ENCODE measurements at places on chromosomes 6 and 20. TPM values are rescaled to one million over a fixed set of nuclear protein-coding genes. Genes with fewer than 3 reads are reported as not detected.

DCDC2 gene
- 4.2 TPM for total RNA-seq

DZANK1 gene
- 4.4 TPM for total RNA-seq

TNF gene
- not detected for total RNA-seq

DNA sequence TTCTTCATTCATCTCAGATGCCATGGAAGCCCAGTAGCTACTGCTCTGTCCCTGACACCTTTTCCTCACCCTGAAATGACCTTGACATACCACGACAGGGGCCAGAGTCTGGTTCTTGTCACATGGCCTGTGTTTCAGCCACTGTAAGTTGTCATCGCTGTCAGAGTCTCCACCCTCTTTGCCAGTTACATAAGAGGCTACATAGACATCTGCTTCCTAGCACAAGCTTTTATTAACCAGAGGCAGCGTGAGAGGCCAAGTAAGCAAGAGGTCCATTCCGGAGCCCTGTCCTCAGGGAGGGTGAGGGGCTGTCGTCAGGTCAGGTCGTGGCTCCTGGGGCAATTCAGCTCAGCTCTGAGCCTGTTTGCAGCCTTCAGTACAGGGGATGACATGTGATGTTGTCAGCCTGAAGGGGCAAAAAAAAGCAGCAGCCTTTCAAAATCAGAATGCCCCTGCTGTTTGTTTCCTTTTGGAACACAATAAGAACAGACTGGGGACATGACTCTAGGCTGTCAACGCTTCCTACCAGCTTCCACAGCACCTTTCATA is 146.3 kb downstream of the MTFR2 start:
- no peak overlapping the region for H3K4me3 ChIP-seq
- DNase-seq: peak; percentile 31
- H3K27ac ChIP-seq: no peak overlapping the region
- H3K4me1 ChIP-seq: no peaks in the 10 kb centered on the region
- no peaks in the 10 kb centered on the region for H3K27me3 ChIP-seq

GRCh38 chr6:163735076-163735475 is 320.6 kb downstream of the QKI start:
- no peak for DNase-seq
- H3K27me3 ChIP-seq: peaks cover 93% of the 10 kb centered on the region
- no peaks in the 10 kb centered on the region for H3K36me3 ChIP-seq
- H3K27ac ChIP-seq: no peak overlapping the region

DNA sequence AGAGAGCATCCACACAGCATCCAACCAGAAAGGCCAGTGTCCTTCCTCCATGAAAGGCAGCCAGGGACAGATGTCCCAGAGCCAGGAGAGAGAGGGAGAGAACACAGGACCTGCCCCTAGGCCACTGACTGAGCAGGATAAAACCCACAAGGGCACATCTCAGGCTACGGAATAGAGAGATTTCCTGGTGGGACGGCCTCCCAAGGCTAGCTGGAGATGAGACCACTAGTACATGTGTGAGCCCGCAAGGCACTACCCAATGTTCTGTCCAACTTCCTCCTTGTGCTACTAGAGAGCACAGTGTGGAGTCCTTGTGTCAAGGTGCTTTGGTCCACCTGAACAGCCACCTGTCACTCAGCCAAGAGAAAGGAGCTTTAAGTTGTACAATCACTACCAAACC is 44.2 kb downstream of the PLCG1 start:
- DNase-seq: no peak
- H3K4me3 ChIP-seq: no peak overlapping the region
- H3K4me1 ChIP-seq: peaks cover 11% of the 10 kb centered on the region
- H3K36me3 ChIP-seq: no peaks in the 10 kb centered on the region
- no peak overlapping the region for H3K27ac ChIP-seq
- H3K27me3 ChIP-seq: no peaks in the 10 kb centered on the region

DNA sequence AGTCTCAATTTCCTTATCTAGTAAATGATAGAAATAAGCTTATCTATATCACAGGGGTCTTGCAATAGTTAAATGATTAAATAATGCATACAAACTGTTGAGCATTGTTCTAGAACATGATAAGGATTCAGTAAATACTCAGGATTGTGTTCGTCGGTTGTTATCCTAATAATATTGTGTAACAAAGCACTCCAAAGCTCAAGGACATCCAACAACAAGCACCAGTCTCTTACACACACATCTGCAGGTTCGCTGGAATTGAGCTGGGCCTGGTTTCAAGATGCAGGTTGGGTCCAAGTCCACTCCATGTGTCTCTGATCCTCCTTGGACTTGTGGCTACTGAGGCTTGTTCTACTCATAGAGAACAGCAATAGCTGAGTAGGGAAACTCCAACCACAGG is 74.1 kb upstream of the MC3R start:
- no peaks in the 10 kb centered on the region for H3K36me3 ChIP-seq
- H3K4me1 ChIP-seq: no peaks in the 10 kb centered on the region
- no peak overlapping the region for H3K27ac ChIP-seq
- no peak overlapping the region for H3K4me3 ChIP-seq

DNA sequence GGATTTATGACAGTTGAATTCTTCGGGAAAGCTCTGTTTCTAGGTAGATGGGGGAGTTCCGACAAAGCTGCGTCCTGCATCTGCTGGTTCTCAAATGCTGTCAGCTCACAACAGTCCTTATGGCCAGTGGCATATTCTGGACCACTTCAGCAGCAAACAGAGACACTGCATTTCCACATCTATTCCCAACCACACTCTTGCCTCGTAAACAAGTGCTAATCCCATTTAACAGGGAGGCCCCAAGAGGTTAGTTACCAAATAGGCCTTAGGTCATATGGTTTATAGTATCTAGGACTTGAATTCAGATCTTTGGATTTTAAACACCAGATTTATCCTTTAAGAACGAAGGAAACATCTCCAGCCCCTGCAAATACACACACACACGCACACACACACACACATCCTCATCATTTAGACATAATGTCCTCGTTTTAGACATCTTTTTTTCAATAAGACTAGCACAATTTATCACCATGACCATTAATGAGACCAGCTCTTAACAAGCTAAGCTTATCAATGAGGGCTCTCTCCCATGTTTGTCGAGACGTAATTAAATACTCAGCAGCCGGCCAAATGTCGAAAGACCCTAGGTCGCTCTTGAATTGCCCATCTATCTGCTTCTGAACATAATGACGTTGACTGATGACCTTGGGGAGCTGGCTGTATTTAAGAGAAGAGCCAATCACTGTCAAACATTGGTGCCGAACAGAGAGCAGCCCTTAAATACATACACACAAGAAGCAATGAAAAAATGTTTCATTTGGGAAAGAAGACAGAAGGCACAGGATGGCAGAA is 84.5 kb downstream of the PSMG4 start:
- no peaks in the 10 kb centered on the region for H3K27me3 ChIP-seq
- no peaks in the 10 kb centered on the region for H3K36me3 ChIP-seq
- H3K27ac ChIP-seq: no peak overlapping the region
- H3K4me3 ChIP-seq: no peak overlapping the region

DNA sequence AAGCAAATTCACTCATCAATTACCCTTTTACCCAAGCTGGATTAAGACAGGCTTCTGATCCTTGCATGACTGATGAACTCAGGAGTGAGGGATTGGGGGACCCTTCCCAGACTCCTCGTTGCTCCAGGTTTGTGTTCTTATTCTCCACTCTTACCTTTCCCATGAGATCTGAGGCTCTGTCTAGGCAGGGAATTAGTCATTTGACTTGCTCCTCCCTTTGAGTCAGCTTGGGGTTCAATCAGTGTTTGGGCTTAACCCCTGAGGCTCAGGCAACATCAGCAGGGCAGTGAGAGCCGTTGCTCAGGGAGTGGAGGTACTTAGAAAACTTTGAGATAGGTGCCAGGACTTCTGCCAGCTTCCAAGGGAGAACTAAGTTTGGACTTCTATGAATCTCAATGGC is 20.7 kb upstream of the TOX2 start:
- no peaks in the 10 kb centered on the region for H3K36me3 ChIP-seq
- no peaks in the 10 kb centered on the region for H3K27me3 ChIP-seq
- no peak overlapping the region for H3K27ac ChIP-seq
- H3K4me3 ChIP-seq: no peak overlapping the region

DNA sequence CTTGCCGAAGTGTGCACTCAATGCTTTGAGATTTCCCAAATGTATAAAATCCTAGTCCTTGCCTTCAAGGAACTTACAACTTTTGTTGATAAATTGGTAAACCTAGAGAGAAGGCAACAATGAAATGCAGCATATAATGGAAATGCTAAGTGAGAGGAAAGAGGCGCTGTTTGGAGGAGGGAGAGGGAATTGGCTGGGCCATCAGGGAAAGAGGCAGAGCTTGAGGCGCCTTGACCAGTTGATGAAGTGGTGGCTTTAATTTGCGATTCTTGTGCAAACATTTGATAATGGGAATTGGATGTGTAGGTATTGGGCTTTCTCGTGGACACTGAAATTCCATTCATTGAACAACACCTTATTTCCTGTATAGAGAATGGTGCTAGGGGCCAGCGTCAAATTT is 1.9 kb upstream of the CDYL start:
- H3K4me1 ChIP-seq: no peaks in the 10 kb centered on the region
- H3K4me3 ChIP-seq: no peak overlapping the region
- no peak for DNase-seq
- H3K27me3 ChIP-seq: no peaks in the 10 kb centered on the region

- no peak overlapping the region for H3K27ac ChIP-seq
- H3K4me1 ChIP-seq: peaks cover 25% of the 10 kb centered on the region
- no peak overlapping the region for H3K4me3 ChIP-seq
Observed at GRCh38 chr6:53311586-53311935, 37.2 kb downstream of the ELOVL5 start.

DNA sequence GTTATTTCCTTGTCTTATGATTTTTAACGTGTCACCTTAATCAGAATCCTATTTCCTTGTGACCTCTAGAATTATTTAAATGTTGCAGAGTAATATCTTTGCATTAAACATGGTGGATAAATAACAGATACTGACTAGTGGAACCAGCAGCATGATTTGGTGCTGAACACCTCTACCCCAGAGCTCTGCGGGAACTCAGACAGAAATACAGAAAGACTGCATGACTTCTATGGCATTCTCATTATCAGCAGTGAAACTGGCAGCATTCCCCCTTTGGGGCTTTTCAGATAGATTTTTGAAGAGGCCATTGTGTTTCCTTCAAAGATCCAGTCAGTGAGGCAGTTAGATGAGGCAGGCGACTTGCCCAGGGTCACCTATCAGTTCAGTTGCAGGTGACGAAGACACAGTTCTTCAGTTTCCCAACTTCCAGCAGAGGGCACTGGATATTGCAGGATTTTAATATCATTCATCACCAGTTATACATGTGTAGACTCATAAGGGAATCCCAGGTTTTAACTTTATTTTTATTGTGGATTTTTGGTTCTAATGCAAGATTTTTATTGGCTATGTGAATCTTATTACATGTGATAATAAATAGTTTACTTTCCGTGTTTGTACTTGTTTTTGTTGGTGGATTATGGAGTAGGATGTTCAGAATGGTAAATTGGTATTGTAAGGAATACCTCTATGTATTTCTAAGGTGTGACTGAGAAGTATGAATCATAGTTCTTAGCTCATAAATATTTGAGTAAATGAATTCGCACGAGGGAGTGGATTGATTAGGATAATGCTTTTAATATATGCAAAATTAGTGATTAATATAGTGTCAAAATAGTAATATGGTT is 81.3 kb downstream of the AFDN start:
- no peak overlapping the region for H3K4me3 ChIP-seq
- H3K36me3 ChIP-seq: peaks cover 14% of the 10 kb centered on the region
- no peak overlapping the region for H3K27ac ChIP-seq
- H3K27me3 ChIP-seq: no peaks in the 10 kb centered on the region

DNA sequence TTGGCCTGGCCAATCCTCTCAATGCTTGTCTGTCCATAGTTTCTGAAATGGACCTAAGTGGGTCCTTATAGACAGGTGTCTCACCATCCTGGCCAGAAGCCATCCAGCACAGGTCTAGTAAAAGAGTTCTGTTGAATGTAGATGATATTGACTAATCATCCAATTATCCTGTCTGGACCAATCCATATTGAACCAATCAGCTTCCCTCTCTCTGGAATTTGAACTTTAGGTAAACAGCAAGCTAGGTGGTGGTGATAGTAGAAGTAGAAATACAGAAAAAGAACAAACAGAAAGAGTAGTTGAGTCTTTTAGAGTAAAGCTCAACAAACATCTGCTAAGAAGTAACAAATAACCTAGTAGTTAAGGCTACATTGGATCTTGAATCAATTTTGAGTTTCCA is 9.5 kb upstream of the PNRC1 start:
- H3K4me1 ChIP-seq: no peaks in the 10 kb centered on the region
- no peak overlapping the region for H3K4me3 ChIP-seq
- H3K36me3 ChIP-seq: no peaks in the 10 kb centered on the region
- H3K27ac ChIP-seq: no peak overlapping the region
- no peaks in the 10 kb centered on the region for H3K27me3 ChIP-seq
- no peak for DNase-seq

DNA sequence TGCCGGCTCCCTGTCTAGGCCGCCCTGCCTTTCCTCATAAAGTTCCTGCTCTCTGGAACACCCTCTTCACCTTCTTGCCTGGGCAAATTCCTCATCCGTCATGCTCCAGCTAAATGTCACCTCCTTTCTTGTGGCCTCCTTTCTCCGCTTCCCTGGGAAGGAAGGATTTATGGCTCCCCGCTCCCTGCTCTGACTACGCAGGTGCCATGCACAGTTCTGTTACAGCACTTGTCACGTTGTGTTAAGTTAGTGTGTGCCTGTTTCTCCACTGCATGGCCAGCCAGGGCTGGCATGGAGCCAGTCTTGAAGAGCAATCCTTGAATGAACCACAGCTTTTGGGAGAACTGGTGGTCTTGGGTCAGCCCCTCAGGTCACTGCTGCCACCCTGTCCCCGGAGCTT is 61.7 kb downstream of the CD40 start:
- peaks cover 93% of the 10 kb centered on the region for H3K27me3 ChIP-seq
- no peaks in the 10 kb centered on the region for H3K36me3 ChIP-seq
- H3K4me1 ChIP-seq: no peaks in the 10 kb centered on the region
- H3K4me3 ChIP-seq: no peak overlapping the region
- no peak overlapping the region for H3K27ac ChIP-seq
- no peak for DNase-seq

DNA sequence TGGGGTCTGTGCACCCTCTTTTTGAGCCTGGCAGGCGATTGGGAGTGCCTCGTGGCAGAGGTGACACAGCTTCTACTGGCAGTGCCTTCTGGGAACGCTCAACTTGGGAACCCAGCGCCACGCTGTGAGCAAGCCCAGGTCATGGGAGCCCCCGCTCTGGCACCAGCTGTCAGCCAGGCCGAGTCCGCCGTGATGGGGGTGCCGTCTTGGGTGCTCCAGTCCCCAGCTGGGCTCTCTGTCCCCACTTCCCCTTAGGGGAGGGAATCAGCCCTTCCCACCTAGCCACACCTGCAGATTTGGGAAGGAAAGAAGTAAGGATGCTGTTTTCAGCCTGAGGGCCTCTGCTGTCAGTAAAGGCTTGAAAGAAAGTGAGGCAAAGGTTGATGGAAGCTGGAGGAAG is 31.0 kb upstream of the NTSR1 start:
- H3K4me3 ChIP-seq: no peak overlapping the region
- H3K4me1 ChIP-seq: peaks cover 13% of the 10 kb centered on the region
- H3K36me3 ChIP-seq: no peaks in the 10 kb centered on the region
- H3K27ac ChIP-seq: no peak overlapping the region
- no peak for DNase-seq

GRCh38 chr20:4324611-4325243 is 309.4 kb upstream of the RNF24 start:
- H3K4me1 ChIP-seq: peaks cover 5% of the 10 kb centered on the region
- DNase-seq: no peak
- no peaks in the 10 kb centered on the region for H3K27me3 ChIP-seq
- H3K4me3 ChIP-seq: no peak overlapping the region
- no peak overlapping the region for H3K27ac ChIP-seq

GRCh38 chr6:44226368-44227147 is 3.2 kb downstream of the SLC29A1 start:
- no peak for DNase-seq
- H3K36me3 ChIP-seq: no peaks in the 10 kb centered on the region
- no peaks in the 10 kb centered on the region for H3K27me3 ChIP-seq
- no peak overlapping the region for H3K27ac ChIP-seq
- no peak overlapping the region for H3K4me3 ChIP-seq

Data from PC-9 (cell line).